ENCODE measurements at places on chromosomes 6 and 20.

DNA sequence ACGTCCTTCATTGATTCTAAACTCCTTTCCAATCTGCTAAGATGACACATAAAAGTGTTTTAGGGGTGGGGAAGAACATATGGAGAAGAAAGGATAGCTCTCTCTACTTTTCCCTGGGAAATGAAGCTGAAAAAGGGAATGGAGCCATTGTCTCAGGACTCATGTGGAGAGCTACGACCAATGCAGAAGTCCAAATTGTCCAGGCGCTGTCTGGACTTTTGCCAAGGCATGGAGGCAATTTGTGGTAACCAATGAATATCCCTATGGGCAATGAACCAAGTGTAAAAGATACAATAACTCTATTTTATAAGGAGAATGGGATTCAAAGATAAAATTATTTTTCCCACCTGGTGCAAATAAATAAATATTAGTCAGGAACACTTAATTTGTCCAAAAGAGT lies 16.1 kb downstream of the FBXL4 start:
- no peak for DNase-seq

DNA sequence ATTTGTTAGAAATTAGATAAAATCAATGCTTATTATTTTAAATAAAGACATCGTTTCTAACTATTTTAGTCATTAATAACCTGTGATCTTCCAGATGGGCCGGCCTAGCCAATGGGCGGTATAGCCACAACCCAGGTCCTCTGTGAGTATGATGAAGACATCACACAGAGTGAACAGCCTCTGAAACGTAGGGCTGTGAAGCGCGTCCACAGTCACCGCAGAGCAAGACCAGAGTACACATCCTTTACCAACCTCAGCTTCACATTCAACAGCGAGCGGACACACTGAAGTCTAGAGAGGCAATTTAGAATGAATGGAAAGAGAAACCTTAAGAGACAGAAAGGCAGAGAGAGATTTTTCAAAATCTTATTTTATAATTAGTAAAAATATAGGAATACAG lies 125.0 kb upstream of the RPS6KA2 start:
- no peak for DNase-seq

DNA sequence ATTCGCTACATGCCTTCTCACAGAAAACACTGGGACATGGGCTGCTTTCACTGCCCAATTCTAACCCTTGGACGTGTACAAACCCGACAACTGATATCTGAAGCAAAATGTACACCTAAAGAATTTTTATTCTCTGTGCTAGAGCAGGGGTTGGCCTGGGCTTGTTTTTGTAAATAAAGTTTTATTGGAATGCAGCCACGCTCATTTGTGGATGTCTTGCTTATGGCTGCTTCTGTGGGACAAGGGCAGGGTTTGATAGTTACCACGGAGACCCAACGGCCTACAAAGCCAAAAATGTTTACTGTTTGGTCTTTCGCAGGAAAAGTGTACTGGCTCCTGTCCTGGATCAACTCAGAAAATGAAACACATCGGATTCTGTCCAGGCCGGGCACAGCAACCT lies 58.1 kb upstream of the APCDD1L start:
- DNase-seq: no peak

GRCh38 chr6:170029416-170030283 lies 261.2 kb downstream of the DLL1 start:
- DNase-seq: no peak

GRCh38 chr20:41432746-41433145 lies 66.1 kb upstream of the EMILIN3 start:
- DNase-seq: no peak

DNA sequence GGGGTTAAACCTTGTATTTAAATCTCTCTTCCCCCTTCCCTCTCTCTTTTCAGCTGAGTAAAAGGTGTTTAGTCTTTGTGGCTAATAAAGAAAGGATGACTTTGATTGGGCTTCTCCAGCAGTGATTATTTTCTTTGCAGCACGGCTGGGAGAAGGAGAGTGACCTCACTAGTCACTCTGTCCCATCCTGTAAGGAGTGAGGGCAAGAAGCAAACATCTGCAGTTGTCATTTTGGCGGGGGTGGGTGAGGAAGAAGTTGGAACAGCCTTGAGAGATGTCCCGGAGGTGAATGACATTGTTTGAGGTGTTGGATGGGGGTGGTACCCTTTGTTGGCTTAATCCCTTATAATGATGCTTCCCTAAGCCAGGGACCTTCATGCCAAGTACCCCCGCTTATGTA lies 223.6 kb downstream of the EYA2 start:
- no peak for DNase-seq

DNA sequence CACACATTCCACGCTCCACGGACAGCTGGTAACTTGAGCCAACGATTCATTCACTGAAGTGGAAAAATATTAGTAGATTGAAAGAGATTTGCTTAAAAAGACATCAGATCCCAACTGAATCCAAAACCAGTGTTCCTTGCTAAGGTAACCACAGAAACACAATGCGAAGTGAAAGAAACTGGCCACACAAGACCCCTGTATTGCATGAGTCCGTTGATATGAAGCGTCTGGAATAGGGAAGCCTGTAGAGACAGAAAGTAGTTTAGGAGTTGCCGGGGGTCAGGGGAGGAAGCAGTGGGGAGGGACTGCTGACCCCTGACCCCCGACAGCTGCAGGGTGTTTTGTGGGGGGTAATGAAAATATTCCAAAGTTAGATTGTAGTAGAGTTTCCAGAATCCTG lies 10.0 kb downstream of the PCK1 start:
- no peak for DNase-seq
